ENCODE measurements at places on chromosomes 13 and 19.

DNA sequence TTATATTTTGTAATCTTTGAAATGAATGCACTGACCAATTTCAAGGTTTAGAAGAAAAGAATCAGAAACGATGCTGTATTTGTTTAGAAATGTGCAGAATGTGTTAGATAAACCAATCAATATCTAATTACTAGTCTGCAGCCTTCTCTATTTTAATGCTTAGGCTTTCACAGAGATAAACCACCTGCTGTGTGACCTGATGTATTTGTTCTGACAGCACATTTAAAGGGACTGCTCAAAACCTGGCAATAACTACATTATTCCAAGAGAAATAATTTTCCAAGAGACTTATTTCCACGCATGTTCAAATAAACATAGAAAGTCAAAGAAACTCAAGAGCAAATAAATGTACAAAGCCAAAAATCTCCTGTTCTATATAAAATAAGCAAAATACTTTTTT, 641.6 kb upstream of the PCDH20 start:
- no peak for DNase-seq

DNA sequence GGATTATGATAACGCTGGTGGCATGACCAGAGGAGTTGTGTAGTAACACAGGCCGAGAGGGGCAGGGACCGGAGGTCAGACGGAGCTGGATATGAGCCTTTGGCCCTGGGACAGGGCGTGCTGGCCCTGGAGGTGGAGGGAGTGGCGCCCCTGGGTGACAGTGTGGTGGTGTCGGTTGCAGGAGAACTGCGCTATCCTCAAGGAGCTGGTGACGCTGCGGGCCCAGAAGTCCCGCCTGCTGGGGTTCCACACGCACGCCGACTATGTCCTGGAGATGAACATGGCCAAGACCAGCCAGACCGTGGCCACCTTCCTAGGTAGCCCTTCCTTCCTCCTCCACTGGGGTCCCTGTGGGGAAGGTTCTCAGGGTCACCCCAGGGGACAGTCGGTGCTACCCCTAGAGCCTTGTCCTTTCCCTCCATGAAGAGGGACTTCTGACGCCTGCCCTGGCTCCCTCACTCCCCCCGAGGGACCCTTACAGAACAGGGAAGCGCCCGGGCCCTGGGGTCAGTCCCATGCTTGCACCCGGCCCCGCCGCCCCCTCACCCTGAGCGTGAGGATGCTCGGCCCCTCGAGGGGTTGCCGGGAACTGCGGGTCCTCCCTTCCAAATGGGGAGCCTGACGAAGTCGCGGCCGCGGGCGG, 12.8 kb upstream of the ZNF554 start:
- DNase-seq, result no peak

GRCh38 chr13:51727634-51728274, 76.2 kb downstream of the DHRS12 start:
- DNase-seq, result no peak

DNA sequence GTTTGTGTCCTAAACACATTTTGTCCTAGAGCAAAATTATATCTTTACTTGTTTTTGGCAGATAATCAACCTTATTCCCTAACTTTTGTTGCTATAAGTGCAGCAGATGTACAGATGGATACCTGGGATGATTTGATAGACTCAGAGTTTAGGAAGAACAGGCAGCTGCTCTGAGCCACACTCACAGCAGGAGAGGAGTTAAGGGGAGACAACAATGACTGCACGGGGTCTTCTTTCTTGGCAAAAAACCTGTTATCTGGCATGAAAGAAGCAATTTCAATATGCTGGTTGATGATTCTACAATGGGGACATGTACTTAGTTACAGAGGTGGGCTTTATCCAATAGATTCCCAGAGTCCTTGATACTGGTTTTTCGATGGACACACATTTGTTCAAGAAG, 258.9 kb upstream of the PCDH9 start:
- no peak for DNase-seq
